Stimulated activated CD4-positive, alpha-beta T cell treated with anti-CD3 and anti-CD28 coated beads, TNF-alpha, amount 100 ng/mL, for 24 hours (primary cell): ENCODE measurements at places on chromosomes 5 and 9.

- DNase-seq: no peak
Observed at GRCh38 chr9:20671635-20672034, 12.4 kb upstream of the FOCAD start.

- no peak for DNase-seq
Observed at GRCh38 chr5:109819878-109820277, 130.2 kb downstream of the MAN2A1 start.

GRCh38 chr9:129989740-129990139, 53.2 kb downstream of the FNBP1 start:
- DNase-seq: no peak

- no peak for DNase-seq
Observed at GRCh38 chr9:68934329-68934644, 79.6 kb downstream of the PRKACG start.

DNA sequence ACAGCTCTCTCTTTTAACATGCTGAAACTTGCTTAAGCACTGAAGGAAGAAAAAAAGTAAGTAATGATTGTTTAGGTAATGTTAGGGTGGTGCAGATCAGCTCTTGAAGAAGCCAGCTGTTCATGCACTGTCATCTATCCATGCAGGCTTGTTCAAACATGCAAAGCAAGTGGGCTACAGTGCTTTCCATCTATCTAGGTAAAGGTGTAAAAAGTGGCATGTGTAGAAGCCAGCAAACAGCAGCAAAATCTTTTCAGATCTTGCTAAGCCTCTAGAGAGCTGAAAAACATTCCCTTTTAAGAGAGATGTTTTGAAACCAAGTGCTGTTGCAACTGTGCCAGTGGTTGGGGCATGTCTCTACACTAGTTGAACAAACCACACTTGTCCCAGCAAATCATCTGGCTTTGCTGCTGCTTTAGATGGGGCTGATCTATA, 214.4 kb downstream of the EFNA5 start:
- no peak for DNase-seq

- no peak for DNase-seq
Observed at GRCh38 chr5:157519579-157520253, 55.9 kb downstream of the ADAM19 start.

- DNase-seq: no peak
Observed at GRCh38 chr5:123810253-123810652, 298.3 kb downstream of the CSNK1G3 start.

DNA sequence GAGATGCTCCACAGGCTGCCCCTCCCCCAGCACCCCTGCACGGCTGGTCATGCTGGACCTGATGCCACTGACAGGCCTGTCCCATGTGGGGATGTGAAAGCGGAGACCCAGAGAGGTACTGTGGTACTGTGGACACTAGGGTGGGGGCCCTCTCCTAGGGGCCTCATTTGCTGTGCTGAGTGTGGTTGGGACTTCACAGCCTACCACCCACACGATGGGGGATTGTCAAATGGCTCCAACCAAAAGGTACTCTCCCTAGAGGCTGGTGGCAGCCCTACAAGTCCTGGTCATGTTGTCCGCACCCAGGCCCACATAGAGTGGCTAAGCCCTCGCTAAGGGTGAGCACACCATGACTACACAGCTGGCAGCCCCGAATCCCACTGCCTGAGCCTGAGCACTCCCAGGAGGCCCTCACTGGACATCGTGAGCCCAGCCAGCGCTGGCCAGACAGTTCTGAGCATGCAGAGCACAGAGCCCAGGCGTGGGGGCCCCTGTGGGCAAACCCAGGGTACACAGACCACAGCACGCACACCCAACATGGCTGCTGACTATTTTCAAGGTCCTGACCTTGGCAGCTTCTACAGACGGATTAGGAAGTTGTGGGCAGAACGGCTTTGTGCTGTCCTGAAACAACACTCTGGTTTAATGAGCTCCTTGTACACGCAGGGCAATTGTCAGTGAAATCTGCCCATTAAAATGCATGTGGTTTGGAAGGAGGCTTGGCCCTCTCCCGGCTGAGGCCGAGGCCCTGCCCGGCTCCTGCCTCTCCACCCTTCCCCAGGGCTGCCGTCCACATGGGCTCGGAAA, 214.1 kb downstream of the HSPA4 start:
- DNase-seq: no peak
